Stimulated activated naive CD4-positive, alpha-beta T cell treated with Interleukin-2 at 50 U/mL for 16 hours (primary cell): ENCODE measurements at places on chromosomes 3 and 15.

DNA sequence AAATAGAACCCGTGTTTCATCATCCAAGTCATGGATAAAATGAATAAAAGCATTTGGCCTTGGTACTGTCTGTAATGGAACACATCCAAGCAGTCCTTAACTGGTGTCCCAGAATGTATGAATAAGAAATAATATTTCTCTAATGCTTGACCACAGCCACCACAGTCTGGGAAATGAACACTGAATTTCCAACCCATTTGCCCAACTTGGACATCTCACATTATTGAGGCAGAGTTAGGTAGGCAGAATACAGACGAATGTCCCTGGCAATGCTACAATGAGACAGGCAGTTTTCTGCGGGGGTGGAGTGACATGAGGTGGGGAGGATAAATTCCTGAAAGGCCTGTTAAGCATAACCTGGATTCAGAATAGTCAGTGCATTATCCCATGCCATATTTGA, 245.7 kb downstream of the ZIC1 start:
- DNase-seq, result no peak

- no peak for DNase-seq
These were observed 29.9 kb downstream of the UBE3A start for GRCh38 chr15:25408929-25409328.

DNA sequence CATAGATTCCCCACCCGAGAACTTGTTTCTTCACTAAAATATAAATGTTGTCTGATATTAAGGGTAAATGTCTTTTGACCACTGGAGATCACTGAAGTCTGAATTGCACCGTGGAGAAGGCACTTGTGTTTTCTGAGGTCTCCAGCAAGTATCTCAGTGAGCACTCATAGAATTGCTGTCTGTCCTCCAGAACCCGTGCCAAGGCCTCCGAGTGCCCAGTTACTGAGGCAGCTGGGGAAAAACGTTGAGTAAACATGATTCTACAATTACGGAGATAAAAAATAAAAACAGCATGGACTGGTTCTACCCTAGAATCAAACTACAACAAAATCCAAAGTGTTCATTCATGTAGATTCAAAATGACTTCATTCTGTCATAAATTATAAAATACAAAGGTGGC, 60.0 kb downstream of the MLH1 start:
- no peak for DNase-seq

GRCh38 chr3:66456711-66457173, 44.1 kb downstream of the LRIG1 start:
- DNase-seq, result no peak

- no peak for DNase-seq
These were observed 32.8 kb downstream of the TMEM212 start for GRCh38 chr3:171875923-171876412.

- DNase-seq, result no peak
These were observed 4.4 kb upstream of the SNX22 start for GRCh38 chr15:64146885-64147681.

GRCh38 chr3:160130950-160131349, 94.3 kb upstream of the C3orf80 start:
- no peak for DNase-seq

DNA sequence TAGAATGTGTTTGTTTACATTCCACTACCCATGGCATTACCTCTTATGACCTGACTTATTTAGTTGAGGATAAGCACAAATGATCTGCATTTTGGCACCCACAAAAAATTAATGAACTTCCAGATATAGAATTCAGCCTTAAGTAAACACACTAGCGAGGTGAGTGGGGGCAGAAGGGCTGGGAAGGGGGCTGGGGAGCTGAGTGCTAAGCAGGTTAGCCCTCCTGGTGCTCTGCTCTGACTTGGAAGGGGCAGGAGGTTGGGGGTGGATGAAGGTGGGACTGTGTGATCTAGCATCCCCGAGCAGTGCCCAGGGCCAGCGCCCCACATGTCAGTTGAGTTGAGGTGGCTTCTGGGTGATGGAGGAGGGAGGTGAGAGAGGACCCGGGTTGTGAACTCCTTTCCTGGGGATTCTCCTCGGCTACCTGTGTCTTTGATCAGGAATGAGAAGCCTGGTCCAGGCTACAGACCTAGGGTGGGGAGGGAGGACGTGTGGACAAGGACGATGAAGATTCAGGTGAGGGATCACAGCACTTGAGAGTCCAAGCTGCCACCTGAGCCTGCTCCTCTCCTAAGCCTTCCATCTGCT, 178.6 kb upstream of the SMAD3 start:
- DNase-seq, result no peak

GRCh38 chr3:58946875-58947274, 103.0 kb downstream of the CFAP20DC start:
- no peak for DNase-seq

DNA sequence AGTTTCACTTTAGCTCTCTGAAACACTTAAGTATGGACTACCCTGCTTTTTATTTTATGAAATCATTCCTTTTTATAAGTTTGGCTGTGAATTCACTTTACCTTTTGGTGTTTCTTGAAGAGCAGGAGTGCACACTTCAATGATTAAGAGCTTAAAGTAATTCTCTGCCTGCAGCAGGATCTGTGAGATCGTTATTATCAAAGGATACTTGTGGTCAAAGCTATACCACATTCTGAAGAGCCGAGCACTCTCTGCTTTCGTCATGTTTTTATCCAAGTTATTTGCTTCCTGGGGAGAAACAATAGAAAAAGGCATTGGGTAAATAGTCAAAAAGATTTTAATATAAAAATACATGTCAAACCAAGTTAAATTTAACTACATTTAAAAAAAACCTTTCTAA, 243.7 kb downstream of the CHST2 start:
- no peak for DNase-seq

DNA sequence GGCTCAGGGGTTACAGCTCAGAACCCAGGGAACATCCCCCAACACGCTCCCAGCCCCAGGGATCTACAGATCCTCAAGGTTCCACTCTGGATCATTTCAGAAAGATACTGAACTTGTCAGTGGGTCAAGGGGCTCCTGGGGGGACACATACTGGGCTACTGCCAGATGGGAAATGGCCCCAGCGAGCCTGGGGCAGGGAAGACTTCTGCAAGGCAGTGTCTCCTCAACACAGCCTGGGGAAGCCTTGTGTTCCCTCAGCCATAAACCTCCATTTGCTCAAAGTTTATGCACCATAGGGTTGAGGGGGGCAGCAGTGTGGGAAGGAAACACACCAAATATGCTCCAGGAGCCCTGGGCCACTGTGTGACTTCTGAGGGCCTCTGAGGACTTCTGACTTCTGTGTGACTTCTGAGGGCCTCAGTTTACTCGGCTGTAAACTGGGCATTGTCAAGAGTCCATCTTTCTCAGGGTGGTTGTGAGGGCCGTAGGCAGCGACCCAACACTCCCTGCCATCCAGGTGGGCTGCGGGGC, 58.4 kb downstream of the IQSEC1 start:
- no peak for DNase-seq

DNA sequence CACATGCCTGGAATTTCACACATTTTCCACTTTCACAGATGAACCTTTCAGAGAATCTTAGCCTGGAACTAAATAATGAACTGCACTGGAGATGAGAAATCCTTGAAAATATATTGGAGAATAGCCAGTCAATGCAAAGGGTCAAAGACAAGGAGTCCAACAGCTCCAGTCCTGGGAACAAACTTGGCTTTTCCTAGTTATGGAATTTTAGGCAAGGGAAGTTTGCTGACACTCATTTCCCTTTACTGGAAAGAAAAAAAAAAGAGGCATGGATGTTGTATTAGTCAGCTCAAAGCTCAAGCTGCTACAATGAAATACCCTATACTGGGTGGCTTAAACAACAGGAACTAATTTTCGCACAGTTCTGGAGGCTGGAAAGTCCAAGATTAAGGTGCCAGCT, 690.8 kb upstream of the ARPP21 start:
- no peak for DNase-seq

GRCh38 chr15:23484870-23485269, 37.8 kb upstream of the GOLGA6L2 start:
- DNase-seq, result no peak

DNA sequence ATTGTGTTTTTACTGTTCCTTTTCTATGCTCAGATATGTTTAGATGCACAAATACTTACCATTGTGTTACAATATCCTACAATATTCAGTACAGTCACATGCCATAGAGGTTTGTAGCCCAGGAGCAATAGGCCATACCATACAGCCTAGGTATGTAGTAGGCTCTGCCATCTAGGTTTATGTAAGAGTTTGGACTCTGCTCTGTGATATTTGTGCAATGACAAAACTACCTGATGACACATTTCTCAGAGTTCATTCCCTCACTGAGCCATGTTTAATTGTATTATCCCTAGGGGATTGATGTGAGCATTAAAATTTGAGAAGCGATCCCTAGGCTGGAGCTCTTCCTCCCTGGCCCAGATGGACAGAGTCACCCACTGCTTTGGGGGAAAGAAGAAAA, 270.0 kb upstream of the PROK2 start:
- DNase-seq, result no peak

- DNase-seq, result no peak
These were observed 122.3 kb upstream of the BHLHE40 start for GRCh38 chr3:4856986-4857385.

- DNase-seq, result no peak
These were observed 815 bp upstream of the GRM2 start for GRCh38 chr3:51706021-51706485.

- DNase-seq, result no peak
These were observed 70.5 kb downstream of the PLXNA1 start for GRCh38 chr3:127053450-127053849.

DNA sequence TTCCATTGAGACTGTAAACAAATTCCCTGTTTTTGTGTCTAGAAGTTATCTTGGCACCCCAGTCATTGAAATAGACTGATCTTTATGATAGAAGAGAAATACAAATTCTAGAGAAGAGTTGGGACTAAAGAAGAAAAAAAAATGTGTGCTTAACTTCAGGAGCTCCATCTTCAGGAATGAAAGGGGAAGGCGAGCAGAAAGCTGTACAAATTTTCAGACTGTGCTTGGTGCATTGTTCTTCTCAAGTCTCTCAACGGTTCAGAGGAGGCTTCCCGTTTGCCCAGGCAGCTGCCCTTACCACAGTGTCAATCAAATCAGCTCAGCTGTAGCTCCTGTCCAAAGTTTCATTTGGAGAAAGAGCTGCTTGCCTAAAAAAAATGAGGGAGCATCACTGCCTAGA, 41.7 kb downstream of the OXSM start:
- DNase-seq, result no peak

DNA sequence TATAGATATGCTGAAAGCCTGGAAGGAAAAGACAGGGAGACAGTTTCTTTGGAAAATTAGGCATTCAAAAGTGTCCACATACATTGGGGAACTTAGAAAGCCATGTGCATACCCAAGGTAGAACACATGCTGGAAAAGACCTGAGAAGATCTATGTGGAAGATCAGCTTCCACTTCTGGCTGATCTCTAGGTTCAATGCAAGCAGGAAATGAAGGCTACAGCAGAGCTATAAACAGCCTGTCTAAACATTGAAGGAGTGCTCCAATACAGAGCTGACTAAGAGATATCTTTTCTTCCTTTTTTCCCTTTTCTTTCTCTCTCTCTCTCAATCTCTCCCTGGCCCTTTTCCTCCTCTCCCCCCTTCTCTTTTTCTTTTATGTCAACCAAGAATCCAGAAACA, 73.6 kb upstream of the TCF12 start:
- DNase-seq, result no peak

DNA sequence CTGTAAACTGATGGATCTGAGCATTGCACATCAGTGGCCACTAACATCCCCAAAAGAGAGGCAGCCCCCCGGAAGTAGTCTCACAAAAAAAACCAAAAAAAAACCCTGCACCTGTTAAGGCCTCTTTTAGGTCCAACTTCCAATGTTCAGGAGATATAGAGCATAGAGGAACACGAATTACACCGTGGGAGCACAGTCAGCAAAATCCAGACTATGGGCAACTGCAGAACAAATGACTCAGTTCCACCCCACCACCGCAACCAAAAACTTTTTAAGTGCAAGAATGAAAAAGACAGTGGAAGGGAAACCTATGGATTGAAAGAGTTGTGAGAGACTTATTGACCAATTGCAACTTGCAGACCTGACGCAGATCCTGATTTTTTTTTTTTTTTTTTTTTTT, 42.2 kb upstream of the NR2E3 start:
- no peak for DNase-seq

DNA sequence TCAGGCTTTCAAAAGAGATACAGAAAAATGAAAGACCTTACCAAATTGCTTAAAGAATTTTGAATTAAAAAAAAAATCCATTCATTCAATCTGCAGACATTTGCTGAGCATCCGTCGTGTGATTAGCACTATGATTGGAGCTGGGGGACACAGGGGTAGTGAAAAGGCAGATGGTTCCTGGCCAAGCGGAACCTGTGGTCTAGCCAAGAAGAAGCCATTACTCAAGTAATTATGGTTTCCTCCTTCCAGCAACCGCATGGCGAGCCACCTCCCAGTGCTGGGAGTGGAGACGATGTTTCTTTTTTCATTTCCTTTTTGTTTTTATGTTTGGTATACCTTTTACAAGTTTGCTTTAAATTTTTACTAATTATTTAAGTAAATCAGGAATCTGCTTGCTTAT, 140.2 kb downstream of the CACNA2D3 start:
- no peak for DNase-seq

GRCh38 chr15:57158997-57159668, 217.2 kb upstream of the CGNL1 start:
- DNase-seq, result no peak

DNA sequence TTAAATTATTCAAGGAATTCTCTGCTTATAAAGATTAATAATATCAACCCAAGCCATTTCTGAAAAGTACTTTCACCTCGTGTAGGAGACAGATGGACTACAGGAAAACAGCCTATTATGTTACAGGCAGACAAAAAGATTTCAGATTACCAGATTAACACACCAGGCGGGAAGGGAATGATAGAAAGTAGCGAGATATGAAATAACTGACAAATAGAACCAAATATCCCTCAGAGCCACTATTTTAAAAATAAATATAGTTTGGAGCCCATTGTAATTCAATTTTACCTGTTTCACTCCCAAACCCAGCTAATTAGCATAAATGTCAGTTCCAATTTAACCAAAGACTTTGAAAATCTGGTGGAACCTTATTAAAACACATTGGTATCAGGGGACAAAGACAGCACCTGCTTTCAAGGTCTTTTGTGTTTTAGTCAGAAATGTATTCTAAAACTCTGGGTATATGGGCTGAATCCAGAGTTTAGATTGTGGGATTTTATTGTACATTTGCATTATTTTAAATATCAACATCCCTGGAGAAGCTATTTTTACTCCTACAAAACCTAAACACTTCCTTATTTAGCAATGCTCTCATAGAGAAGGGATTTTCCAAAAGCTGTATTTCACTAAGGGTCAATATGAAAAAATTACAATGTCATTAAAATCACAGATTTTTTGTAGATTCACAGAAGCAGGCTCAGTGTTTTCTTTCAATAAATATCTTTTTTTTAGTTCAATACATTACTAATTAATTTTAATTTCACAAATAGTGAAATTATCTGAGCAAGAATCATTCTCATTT, 138.4 kb downstream of the TNIK start:
- no peak for DNase-seq

GRCh38 chr3:69051756-69052471, at the start of gene TMF1:
TMF1 (minus strand) TSS chr3:69052333; CDS start chr3:69052086, 247 bp downstream.
- DNase-seq, result no peak

GRCh38 chr3:186979852-186980251, 49.5 kb downstream of the ST6GAL1 start:
- no peak for DNase-seq
